ENCODE measurements at places on chromosomes 2 and 18.

GRCh38 chr2:204503869-204504268 lies 41.4 kb upstream of the PARD3B start:
- DNase-seq = no peak

GRCh38 chr2:240440704-240441320 lies 5.3 kb downstream of the GPC1 start:
- DNase-seq = no peak

DNA sequence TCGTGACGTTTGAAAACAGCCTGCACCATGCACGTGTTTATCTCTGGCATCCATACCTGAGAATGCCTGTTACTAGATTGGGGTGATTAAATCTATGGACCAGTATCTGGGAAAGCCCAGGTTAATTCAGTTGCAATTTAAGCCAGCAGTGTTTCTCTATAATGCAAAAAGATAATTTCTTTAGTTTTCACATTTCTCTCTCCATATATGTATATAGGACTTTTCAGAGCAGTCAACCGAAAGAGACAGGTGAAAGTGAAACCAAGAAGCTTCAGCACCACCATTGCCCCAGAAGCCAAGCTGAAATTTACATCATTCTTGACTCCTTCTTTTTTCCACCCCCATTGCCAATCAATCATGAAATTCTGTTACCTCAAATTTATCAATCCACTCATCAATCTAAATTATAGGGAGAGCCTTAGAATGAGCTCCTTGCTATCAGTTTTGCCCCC lies 2.7 kb upstream of the LRP2 start:
- DNase-seq = no peak

- DNase-seq = no peak
Observed at GRCh38 chr2:113072584-113072983, 4.8 kb downstream of the IL1F10 start.

GRCh38 chr2:121905201-121905600 lies 149.8 kb downstream of the TSN start:
- no peak for DNase-seq

DNA sequence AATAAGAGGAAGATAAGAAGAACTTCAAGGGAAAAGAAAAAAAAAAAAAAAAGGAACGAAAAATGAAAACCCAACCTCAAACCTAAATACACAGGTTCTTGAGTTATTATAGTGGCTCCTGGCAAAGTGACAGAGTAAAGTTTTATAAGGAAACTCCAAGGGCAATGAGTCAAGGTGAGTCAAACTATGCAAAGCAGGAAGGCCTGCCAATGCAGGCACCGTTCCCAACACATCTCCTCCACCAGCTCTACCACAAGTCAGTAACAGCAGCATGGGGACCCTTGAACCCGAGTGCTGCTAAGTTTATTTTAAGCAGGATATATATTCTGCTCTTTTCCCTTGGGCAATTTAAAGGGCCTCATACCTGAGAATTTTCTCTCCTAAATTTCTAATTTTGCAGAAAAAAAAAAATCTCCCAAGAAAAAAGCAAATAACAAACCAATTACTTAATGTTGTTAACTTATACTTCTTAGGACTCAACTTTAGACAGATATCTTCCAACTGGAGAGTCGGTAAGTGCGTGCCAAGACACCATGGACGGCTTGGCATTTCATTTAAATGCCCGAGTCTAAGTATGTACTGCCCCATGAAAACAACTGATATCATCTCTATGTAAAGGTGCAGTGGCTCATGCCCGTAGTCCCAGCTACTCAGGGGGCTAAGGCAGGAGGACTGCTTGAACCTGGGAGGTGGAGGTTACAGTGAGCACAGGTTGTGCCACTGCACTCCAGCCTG lies 75.7 kb upstream of the TFCP2L1 start:
- DNase-seq = no peak

DNA sequence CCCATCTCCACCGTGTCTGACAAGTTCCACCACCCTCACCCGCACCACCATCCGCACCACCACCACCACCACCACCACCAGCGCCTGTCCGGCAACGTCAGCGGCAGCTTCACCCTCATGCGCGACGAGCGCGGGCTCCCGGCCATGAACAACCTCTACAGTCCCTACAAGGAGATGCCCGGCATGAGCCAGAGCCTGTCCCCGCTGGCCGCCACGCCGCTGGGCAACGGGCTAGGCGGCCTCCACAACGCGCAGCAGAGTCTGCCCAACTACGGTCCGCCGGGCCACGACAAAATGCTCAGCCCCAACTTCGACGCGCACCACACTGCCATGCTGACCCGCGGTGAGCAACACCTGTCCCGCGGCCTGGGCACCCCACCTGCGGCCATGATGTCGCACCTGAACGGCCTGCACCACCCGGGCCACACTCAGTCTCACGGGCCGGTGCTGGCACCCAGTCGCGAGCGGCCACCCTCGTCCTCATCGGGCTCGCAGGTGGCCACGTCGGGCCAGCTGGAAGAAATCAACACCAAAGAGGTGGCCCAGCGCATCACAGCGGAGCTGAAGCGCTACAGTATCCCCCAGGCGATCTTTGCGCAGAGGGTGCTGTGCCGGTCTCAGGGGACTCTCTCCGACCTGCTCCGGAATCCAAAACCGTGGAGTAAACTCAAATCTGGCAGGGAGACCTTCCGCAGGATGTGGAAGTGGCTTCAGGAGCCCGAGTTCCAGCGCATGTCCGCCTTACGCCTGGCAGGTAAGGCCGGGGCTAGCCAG lies 1.2 kb downstream of the ONECUT2 start:
- no peak for DNase-seq

DNA sequence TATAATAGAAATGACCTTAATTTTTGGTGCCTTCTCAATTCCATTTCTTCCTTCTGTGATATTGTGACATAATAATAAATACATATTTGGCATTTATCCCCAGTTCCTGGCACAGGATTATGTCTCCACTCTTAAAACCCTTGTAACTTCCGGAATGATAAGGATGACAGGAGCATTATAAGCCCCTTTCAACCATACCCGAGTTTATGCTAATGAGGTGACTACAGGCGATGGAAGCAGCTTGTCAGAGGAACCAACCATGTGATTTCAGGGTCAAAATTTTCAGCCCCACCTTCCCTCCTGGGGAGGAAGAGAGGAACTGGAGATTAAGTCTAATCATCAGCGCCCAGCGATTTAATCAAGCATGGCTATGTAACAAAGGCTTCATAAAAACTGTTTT lies 528.5 kb upstream of the CRIM1 start:
- no peak for DNase-seq

GRCh38 chr18:76913583-76913982 lies 91.2 kb downstream of the ZNF236 start:
- DNase-seq = no peak
